Natural killer cell (primary cell): ENCODE measurements at places on chromosomes 3 and 15.

- no peak for DNase-seq
Measured at GRCh38 chr3:170802164-170803151, 67.5 kb downstream of the RPL22L1 start.

DNA sequence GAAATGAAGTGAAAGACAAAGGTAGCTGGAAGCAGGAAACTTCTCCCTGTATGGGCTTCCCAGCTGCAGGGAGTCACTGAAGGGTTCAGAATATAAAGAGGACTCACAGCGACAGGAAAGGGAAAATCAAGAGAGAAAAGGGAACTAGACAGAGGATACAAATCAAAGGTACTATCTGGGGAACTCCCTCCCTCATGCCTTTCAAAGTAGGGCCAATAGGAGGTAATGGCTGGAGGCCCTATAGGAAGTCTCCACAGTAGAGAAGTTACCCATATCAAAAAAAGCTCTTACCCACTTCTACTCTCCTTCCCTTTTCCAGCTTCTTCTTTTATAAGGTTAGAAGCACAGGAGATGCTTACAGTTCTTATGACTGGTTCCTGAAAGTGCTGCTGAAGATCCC, 43.5 kb downstream of the FMN1 start:
- DNase-seq: no peak

GRCh38 chr15:95935852-95936251, 394.6 kb upstream of the NR2F2 start:
- no peak for DNase-seq

- no peak for DNase-seq
Measured at GRCh38 chr3:135103917-135104316, 308.9 kb downstream of the EPHB1 start.

- DNase-seq: no peak
Measured at GRCh38 chr3:100183608-100184125, 69.4 kb upstream of the FILIP1L start.

GRCh38 chr3:45544024-45544716, 50.4 kb upstream of the LIMD1 start:
- no peak for DNase-seq

GRCh38 chr3:195204360-195205163, 66.4 kb downstream of the XXYLT1 start:
- peak; percentile 18 for DNase-seq

GRCh38 chr3:72082186-72082715, 297.3 kb upstream of the PROK2 start:
- no peak for DNase-seq

DNA sequence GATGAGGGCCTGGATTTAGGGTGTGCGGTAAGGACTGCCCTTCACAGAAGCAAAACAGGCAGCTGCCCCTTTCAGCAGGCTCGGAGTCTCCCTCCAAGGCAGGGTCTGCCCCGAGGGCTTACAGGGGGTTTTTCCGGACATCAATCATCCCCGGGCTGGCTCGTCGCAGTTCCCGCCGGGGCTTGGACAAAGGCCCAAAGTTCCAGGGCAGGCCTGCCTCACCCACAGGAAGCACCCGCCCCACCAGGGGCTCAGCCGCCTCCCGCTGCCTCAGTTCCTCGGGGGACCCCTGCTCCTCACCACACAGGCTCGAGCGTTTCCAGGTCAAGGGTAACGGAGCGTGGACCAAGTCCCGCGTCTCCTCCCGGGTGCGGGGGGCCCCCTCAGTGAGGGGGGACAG, 27.0 kb downstream of the KIF7 start:
- DNase-seq: no peak

DNA sequence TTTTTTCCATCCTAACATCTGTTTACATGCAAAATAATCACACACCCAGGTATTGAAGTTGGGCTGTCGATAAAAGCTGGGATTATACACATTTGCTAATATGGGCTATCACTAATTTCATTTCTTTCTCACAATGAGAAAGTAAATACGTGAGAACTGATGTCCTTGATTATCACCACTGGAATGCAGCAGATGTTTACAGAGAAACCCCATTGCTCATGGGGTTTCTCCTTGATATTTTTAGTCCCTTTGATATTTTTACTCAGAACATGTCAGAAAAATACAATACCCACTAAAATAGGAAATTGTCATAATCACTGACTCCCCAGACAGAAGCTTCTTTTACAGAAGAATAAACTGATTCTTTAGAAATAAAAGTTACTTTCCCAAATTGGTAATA, 535.1 kb upstream of the CCDC54 start:
- DNase-seq: no peak

GRCh38 chr3:81470524-81471278, 290.7 kb downstream of the GBE1 start:
- DNase-seq: no peak

- no peak for DNase-seq
Measured at GRCh38 chr3:63304421-63304820, 26.3 kb downstream of the SYNPR start.

DNA sequence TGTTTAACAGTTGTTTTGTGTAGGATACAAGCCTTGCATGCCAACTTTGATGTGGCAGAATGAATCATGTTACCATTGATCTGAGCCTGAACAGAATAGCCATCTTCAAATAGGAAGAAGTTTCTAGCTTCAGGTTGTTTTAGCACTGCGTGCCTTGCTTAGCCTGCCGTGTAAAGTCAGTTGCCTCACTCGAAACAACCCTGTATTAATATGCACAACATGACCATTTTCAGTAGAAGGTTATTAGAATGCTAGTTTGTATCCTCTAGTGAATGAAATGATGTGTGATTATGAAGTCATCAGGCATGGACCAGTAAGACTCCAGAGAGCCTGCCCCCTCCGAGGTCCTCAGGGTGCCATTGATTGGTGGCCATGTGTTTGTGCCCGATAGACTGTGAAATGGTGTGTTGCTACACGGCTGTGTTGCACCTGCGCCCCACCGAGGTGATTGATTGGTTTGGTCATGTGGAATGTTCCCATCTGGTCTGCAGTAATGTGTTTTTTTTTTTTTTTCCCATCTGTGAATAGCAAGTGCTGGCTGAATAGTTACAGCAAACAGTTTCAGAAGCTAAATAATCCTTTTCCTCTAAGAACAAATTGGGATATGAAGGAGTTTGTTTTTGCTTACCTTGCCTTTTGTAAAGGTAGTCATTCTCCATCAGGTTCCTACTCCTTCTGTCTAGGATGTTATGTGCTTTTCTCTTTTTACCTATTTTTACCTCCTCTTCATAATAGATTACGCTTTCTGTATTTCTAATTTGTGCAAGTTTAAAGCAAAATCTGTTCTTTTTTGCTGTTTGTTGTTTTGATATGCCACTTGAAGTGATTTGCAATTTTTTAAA, 214.9 kb downstream of the TCF12 start:
- DNase-seq: no peak

DNA sequence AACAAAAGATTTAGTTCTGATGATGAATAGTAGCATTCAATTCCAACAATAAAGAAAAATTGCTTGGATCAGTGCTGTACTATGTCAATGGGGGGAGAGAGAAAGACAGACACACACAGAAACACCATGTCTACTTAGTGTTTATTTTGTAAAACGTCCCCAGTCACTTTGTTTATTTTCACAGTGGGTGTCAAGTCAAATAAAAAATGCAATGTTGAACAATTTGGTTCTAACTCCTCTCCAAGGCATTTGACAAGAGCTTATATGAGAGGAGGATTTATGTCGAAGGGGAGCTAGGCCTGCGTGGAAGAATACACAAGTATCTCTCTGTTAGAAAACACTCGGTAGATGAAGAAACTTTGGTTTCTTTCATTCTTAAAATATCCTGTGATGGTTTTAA, 201.7 kb upstream of the SLC2A2 start:
- DNase-seq: no peak

- DNase-seq: no peak
Measured at GRCh38 chr3:52771334-52771681, 568 bp upstream of the NEK4 start.

DNA sequence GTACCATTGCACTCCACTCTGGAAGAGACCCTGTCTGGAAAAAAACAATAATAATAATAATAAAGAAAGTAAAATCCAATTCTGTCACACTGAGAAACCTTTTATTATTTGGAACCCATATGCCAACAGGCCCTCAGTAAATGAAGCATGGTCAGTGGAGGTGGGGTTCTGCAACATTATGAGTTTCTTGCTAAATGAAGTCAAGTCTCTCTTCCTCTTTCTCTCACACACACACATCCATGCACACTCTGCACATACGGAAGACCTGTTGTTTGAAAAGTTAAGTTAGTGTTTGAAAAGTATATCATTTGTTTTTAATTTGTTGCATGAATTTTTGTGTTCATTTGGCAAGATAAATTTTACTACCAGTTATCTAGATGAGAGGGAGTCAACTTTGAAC, 27.8 kb downstream of the GAP43 start:
- no peak for DNase-seq

DNA sequence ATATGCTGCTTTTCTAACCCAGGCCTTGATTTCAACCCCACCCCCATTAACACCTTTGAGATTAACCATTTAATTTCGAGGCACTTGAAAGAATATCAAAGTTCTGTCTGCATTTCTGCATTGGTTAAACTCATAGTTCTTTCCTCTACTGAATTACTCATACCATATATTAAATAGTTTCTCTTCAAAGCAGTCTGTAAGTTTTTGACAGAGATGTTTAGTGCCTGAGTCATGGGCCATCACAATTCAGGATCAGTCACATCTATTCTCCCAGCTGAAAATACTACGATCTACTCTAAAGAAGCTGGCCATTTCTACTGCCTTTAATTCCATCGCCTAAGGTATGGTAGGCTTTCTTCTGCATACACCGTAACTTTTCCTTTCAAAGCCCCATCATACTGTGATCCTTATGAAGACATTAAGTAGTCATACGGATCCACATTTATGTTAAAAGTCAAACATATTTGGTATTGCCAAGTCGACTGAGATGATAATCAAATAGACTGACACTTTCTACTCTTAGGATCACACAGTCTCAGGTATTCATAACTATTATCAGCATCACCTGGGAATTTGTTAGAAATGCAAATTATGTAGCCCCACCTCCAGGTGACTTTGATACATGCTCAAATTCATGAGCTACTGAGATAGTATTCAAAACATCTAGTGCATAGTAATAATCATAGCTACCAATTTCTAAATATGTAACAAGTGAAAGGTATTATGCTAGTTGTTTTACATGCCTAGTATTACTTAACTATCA, 489.4 kb upstream of the IL12A start:
- no peak for DNase-seq

DNA sequence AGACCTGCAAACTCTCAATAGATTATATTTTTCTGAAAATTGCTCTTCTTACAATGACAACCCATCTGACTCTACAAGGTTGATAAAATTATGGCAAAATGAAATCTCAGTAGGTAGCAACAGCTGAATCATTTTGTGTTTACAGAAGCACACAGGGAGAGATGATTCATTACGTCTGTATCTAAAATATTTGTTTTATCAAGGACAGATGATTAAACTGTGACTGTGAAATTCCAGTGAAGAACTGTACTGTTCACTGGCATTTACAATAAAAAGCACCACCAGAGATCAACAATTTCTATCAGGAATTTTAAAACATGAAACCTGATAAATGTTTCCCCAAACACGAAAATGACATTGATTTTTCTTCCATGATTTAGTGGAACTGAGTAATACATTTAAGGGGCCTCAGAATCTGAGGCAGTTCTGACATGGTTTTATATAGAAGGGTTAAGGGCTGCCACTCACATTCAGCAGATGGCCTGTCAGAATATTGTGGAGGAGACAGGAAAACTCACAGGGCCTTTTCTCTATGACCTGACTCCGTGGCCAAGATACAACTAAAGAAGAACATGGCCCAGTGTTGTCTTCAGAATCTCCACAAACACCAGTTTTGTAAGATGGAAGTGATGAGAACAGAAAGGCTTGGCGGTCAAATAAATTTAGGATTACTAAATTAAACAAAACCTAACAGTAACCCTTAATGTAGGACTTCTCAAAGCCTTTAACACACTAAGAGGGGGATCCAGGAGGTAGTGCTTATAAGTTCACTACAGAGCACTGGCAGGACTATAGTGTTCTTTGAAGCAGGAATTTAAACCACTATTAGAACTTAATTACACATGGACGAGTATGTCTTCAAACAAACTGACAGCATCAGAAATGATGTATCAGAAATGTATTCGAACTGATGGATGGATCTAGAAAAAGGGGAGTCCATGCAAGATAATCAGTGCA, 25.9 kb downstream of the RAD18 start:
- no peak for DNase-seq

DNA sequence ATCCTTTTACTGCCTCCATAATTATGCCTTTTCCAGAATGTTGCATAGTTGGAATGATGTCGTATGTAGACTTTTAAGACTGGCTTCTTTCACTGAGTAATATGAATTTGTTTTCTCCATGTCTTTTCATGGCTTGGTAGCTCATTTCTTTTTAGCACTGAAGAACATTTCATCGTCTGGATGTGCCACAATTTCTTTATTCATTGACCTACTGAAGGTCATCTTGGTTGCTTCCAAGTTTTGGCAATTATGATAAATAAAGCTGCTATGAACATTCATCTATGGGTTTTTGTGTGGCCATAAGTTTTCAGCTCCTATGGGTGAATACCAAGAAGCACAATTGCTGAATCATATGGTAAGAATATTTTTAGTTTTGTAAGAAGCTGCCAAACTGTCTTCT, 23.2 kb upstream of the RARRES1 start:
- DNase-seq: no peak

DNA sequence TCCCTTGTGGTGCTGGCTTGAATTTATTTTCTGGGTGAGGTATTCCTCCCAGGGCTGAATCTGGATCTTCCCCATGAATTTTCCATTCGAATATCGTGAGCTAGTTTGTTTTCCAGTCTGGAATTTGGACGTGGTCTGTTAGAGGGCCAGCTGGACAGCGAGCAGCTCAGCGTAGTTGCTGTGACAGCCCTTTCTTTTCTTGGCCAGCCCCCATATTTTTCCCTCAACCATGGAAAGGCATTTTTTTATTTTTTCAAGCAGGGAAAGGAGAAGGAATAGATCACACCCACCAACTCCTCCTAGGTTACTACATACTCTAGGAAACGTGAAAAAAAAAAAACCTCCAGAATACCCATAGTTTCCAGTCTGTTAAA, 152.0 kb downstream of the KLHL25 start:
- no peak for DNase-seq

- DNase-seq: no peak
Measured at GRCh38 chr3:131075632-131076328, 49.1 kb downstream of the NEK11 start.

DNA sequence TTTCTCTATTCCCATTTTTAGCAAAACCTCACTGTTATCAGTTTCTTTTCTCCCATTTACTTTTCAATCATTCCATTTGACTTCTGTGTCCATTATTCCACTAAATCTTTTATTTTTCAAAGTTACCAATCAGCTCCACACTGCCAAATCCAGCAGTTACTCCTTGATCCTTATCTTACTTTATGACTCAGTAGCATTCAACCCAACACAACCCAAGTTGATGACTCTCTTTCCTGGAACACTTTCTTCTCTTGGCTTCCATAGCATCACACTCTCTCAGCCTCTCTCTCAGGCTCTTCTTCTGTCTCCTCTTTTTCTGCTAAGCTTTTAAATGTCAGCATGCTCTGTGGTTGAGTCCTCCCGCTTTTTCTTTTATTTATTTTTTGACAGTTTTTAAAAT, 36.3 kb downstream of the RASGRP1 start:
- DNase-seq: no peak
